ENCODE measurements at places on chromosomes 12 and 14.
A peak's percentile ranks its signal among the peaks of the same experiment; 100 is the strongest.

DNA sequence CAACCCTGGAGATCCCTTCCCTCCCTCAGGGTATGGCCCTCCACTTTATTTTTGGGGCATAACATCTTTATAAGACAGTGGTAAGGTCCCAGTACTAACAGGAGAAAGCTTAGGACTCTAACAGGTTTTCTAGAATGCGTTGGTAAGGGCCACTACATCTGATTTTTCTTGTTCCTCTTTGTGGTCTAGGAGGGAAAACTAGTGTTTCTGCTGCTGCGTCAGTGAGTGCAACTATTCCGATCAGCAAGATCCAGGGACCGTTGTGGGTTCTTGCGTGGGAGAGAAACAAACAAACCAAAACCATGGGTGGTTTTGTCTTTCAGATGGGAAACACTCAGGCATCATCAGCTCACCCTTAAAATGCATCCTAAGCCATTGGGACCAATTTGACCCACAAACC, 123.6 kb upstream of the SLC16A7 start:
- peak; percentile 2 for DNase-seq

GRCh38 chr12:130664772-130665171, 51.3 kb downstream of the RIMBP2 start:
- no peak for DNase-seq

- DNase-seq = no peak
Observed at GRCh38 chr12:88519802-88520435, 60.4 kb downstream of the KITLG start.

DNA sequence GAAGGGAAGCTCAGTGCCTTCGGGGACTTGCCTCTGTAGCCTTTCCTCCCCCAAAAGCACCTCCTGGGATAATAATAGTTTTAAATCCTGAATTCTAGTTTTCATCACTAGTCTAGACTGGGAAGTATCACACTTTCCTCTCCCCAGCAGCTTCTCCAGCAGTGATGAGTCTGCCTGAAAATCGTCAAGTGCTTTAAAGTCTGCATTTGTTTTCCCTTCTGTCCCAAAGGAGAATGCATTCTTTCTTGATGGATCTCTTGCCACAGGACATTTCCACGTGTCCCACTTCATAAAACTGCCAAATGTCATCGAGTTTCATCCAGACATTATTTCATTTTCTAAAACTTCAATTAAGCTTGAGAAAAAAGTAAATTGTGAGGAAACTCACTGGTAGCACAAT, 15.0 kb downstream of the CSRP2 start:
- DNase-seq = no peak

DNA sequence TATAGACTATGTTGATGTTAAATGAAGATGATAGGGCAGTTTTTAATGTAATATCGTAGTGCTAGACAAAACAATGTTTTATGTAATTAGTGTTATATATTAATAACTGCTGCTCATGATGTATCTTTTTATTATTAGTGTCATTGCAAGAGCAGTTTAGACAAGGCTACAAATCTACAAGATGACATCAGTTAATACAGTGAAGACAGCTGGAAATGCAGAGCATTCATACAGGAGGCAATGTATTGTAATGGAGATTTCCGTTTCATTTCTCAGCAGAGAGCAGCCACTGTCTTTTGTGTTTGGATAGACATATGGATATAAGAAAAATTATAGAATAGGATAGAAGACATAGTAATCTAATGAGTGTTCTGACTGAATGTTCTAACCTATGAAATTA, 178.0 kb downstream of the FOXG1 start:
- DNase-seq = no peak

DNA sequence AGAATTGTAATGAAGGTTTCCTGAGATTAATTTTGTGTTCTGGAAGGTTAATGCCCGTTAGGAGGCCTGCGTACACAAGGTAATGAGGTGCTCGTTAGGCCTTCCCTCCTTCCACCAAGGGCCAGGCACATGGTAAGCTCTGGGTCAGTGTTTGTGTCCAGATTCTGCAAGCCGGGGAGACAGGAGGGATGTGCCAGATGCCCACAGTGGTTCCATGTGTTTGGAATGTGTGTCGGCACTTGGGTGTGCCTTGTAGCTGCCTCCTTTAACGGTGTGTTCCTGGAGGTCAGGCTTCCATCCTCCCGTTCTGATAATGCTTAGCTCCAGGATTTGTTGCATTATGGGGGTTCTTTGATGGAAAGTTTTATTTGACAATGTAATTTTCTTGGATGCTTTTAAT, 5.7 kb downstream of the TRAF3 start:
- DNase-seq = no peak

GRCh38 chr14:75553157-75553556, 25.3 kb upstream of the FLVCR2 start:
- no peak for DNase-seq

GRCh38 chr14:52000019-52000582, 10.8 kb downstream of the RTRAF start:
- DNase-seq = no peak

- DNase-seq = no peak
Observed at GRCh38 chr12:1226951-1227350, 235.9 kb downstream of the ERC1 start.

GRCh38 chr12:109512608-109513007, 35.2 kb downstream of the UBE3B start:
- no peak for DNase-seq

DNA sequence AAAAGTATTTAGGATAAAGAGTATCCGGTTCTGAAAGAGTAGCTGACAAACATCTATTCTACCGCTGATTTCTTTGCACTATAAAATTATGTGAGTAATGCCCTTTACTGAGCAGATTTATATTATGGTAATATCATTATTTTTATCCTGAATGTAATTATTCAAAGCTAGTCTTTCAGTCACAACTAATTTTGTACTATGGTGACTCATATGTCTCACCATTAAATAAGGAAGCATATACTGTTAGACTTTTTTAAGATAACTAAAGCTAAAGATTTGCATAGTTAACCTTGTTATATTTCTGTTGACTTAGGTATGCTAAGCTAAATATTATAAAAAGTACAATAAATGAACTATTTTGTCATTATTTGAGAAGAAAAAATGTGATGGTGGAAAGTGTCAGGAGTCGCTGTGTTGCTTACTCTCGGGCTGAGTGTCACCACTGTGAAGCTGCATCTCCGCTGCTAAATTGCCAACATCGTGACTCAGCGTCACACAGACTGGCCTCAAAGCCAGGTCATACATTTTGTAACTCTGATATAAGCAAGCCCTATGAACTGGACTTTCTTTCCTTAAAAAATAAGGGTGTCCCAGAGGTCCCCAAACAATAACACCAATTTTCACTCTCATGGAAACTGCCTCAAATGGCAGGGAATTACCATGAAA, 69.1 kb upstream of the SSTR1 start:
- DNase-seq = no peak

DNA sequence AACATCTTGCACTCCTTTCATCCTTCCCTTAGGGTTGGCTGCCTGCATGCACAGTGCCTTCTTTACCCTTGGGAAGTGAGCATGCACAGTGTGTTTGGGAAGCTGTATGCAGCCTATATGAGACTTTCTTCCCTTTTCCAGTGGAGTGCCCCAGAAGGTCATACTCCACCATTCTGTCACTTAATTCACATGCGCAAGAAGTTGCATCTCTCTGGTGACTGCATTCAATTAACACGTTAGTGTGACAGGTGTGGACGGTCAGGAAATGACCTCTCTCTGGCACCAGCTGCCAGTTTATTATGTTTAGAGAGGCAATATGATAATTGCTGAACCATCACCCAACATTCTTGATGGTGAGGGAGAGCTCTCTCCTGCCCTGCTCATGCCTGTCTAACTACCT, 770.0 kb downstream of the FLRT2 start:
- no peak for DNase-seq

DNA sequence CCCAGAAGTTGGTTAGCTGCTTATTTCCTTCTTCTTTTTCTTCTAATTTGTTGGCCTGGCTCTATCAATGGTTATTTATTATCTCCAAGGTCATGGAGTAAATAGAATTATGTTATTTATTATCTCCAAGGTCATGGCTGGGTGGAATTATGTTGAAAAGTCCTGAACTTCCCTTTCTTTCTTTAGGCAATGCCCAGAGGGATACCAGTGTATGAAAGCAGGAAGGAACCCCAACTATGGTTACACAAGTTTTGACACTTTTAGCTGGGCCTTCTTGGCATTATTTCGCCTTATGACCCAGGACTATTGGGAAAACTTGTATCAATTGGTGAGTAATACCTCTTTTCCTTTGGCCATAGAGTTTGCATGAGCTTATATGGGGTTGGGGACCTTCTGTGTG, 111.6 kb downstream of the SCN8A start:
- DNase-seq = no peak

GRCh38 chr14:35122696-35123387, 490 bp downstream of the PRORP start:
- DNase-seq = no peak

DNA sequence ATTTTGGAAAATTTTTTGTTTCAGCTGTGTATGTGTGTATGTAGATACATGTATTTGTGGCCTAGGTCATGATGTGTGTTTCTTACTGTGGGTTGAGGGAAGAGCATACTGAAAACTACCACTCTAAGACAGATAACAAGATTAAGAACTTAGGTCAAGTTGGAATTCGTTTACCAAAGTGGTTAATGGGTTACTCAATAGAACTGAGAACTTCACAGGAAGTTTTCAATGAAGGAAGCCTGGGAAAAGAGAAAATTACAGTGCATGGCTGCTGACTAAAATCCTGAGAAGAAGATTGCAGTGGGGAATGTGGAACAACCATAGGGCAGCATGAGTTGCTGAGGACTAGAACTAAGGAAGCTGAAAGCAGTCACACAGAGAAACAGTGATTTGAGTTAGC, 21.4 kb upstream of the FOXG1 start:
- no peak for DNase-seq

DNA sequence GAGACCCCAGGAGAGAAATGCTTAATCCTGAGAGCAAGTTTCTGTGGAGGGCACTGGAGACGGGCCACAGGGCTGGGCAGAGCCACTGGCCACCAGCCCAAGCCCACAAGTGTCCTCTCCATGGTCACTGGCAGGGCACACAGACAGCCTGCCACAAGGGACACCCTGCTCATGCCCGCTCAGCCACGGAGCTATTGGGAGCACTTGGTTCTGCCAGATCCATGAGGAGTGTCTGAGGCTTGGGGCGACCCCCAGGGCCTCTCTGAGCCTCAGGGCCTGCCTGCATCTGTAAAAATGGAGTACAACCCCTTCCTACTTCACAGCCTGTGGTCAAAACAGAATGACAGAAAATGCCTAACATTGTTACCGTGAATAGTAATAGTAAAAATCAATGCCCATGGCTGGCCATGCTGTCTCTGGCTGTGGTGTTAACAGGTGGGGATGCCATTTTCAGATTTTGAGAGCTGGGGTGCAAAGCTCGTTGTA, 3.2 kb downstream of the PGF start:
- no peak for DNase-seq

DNA sequence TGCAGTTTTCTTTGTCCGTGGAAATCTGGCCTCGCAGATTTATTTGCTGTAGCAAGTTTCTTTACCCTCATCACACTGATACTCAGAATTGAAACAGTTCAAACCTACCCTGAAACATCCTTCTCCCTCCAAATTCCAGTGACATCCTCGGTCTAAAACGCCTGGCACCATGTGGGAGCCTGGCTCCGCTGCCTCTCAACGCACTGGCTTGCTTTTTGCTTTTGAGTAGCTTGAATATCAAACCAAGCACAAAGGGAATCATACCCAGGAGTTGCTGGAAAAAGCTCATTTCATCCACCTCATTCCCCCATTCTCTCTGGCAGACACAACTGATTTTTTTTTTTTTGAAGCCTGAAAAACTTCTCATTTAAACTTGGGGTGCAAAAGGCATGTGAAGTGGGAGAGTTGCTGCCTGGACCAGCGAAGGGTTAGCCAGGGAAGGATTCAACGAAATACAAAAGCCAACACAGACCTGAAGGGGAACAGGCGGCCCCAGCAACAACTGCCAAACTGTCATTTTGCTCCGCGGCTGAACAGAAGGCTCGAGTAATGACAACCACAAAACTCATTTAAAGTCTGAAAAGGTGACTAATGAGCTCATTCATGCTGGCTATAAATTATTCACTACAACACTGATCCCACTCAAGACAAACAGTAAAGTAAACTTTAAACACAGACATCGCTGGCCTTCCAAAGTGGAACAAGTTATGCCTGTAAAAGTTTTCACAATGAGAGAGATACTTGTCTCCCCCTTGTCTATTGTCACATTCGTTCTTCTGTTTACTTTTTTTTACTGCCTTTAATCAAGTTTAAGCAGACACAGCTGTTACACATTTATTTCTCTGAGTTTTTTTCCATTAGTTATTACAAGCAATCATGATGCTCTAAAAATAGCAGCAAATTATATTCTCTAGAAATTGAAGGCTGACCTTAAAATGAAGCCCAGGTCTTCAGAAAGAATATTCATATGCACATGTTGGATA, 12.5 kb upstream of the FOXN3 start:
- DNase-seq = peak; percentile 64

DNA sequence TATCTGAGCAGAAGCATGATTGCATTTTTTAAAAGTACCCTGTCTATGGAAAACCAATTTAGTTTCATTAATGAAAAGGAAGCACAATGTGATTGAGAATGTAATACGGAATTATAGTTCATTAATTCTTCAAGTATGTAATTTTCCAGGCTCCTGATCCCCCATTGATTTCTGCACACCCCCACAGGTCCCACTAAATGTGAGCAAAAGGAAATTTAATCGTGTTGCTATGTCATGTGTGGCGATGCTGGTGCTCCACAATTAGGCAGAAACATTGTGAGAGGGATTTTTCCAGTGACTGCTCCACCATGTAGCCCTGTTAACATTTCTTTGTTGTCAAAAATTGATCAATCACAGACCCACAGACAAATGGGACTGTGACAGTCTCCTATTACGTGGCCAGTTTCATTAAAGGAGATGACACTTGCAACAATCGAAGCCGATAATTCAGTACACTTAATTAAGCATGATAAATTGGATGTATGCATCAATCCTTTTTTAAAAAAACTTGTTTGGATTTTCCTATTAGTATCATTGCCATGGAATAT, 306.0 kb downstream of the NELL2 start:
- DNase-seq = no peak

DNA sequence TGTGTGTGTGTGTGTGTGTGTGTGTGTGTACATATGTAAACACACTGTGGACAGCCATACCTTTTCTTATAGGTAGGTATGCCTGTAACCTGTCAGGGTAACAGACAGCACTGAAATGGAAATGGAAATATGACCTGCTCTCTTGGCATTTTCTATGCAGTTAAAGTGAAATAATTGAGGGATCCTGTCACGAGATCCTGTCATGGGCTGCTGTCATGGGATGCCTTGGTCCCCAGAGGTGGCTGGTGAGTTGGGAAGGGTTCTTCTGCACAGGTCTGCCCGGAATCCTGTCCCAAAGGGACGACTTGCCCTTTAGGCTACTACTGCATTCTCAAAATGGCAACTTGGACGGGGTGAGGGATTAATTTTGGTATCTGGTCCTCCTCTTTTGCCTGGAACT, 47.3 kb downstream of the ELK3 start:
- DNase-seq = no peak

DNA sequence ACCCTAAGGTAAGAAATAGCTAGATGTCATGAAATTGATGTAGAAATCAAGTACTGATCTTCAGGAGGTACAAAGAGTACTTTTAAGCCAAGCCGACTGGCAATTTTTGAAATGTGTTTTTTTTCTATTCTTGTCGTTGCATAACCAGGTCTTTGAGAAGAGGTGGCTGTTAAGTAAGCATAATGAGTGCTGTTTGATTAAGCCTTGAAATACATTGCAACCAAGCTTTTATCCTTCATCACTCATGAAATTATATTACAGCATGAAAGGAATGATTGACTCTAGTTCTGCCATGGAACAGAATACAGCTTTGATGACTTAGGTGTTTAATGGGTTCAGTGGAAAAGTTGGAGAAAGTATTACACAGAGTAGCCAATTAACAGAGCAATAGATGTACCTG, 1720.2 kb upstream of the SEL1L start:
- no peak for DNase-seq

Data from Ammon's horn (tissue), 1 donor.